Dermis microvascular lymphatic vessel endothelial cell (primary cell): ENCODE measurements at places on chromosomes 6 and 20. TPM values are rescaled to one million over a fixed set of nuclear protein-coding genes. Genes with fewer than 3 reads are reported as not detected.

Gene BCAS4
- 1.5 TPM in 2 replicates for total RNA-seq

Gene ENPP5
- total RNA-seq: under 0.01 TPM in 1 of 2 replicates, not detected in the other

Gene MUC21
- not detected in 2 replicates for total RNA-seq

Gene SLC22A2
- not detected in 2 replicates for total RNA-seq

Gene GPSM3
- total RNA-seq: 6.9 and 9.0 TPM in 2 replicates

Gene POPDC3
- total RNA-seq: 0.25 and 0.39 TPM in 2 replicates

Gene MCM9
- total RNA-seq: 8.6 and 11.8 TPM in 2 replicates

Gene BPIFA1
- total RNA-seq: not detected in 2 replicates

Gene NANP
- total RNA-seq: 6.4 and 8.0 TPM in 2 replicates

Gene ZNF311
- total RNA-seq: under 0.01 and 0.13 TPM in 2 replicates

Gene PCMT1
- 102 and 103 TPM in 2 replicates for total RNA-seq

Gene MMP24
- total RNA-seq: under 0.01 and 0.13 TPM in 2 replicates

Gene PACRG
- total RNA-seq: under 0.01 TPM in 2 replicates
